Lung (tissue), 17 donors: ENCODE measurements at places on chromosomes 5 and 9. TPM values are rescaled to one million over a fixed set of nuclear protein-coding genes. Genes with fewer than 3 reads are reported as not detected.
A peak's percentile ranks its signal among the peaks of the same experiment; 100 is the strongest.

The ADCY2 gene
- total RNA-seq: 3.5 TPM

The LRRC26 gene
- 0.77 TPM for total RNA-seq

The INSL6 gene
- total RNA-seq: not detected

The ECSCR gene
- 46.2 TPM for total RNA-seq

The RASEF gene
- total RNA-seq: 12.4 TPM

The LYRM7 gene
- total RNA-seq: 10.9 TPM

The IL31RA gene
- 0.21 TPM for total RNA-seq

The SVEP1 gene
- total RNA-seq: 38.9 TPM

The ADGRD2 gene
- not detected for total RNA-seq

The PCDHAC1 gene
- 0.88 TPM for total RNA-seq

GRCh38 chr5:94009161-94009560, 267.8 kb upstream of the POU5F2 start:
- no peak for DNase-seq

DNA sequence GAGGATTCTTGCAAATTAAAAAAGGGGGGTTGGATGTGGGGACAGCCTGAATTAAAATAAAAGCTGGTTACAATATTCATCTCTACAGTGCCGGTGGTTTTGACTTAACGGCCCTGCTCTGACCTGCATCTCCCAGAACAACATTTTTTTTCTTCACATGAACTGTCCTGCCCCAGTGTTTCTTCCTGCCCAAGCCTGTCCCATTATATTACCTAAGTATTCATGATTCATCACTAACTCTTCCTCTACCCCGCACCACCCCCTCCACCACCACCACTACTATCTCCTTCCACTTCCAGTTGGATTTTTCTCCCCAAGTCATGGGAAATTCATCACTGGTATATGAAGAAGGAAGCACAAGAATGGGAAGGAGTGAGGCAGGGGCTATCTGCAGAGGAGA, 90.1 kb downstream of the ZFAND5 start:
- DNase-seq: no peak

GRCh38 chr9:37974506-37975173, 70.7 kb upstream of the SLC25A51 start:
- DNase-seq: no peak

GRCh38 chr9:21568484-21568883, 86.4 kb upstream of the IFNE start:
- no peak for DNase-seq

GRCh38 chr5:163846512-163846911, 341.1 kb downstream of the MAT2B start:
- DNase-seq: no peak

GRCh38 chr9:95512709-95513095, 4.1 kb downstream of the PTCH1 start:
- DNase-seq: no peak

GRCh38 chr5:171050916-171051315, 189.1 kb downstream of the RANBP17 start:
- DNase-seq: no peak

GRCh38 chr9:115640887-115641286, 512.7 kb upstream of the PAPPA start:
- no peak for DNase-seq

DNA sequence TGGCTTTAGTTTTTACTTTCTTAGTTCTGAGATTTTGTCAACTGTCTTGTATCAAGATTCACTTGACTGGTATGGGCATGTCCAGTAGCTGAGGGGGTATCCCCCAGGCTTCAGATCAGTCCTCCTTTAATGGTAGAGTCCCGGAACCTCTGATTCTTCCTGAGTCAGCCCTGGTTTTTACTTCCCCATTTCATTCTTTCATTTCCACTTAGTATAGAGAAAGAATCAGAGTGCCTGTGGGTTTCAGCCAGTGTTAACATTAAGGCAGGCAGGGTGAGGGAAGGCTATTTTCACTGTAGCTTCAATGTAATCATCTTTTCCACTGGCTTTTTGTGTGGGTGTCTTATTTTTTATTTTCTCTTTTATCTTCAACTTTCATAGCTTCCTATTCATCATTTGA, 8.3 kb upstream of the COMMD10 start:
- DNase-seq: no peak

- no peak for DNase-seq
Observed at GRCh38 chr5:43332401-43332800, 19.2 kb upstream of the HMGCS1 start.

DNA sequence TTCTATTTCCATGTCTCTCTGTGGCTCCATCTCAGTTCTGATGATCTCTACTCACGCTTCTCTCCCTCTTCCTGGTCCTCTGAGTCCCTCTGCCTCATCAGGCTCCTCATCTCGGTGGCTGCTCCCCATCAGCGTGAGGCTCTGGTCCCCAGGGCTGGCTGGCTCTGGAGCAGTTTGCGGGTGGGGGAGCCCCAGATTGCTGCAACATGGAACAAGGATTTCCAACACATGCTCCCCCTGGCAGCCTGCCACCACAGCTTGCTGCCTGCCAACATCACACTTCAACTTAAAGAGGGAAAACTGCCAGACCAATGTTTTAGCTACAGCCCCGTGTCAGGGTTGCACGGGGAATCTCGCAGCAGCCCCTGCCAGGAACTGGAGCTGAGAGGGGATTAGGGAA, 77.2 kb upstream of the NEK6 start:
- peak; percentile 93 for DNase-seq

- no peak for DNase-seq
Observed at GRCh38 chr5:123028222-123028621, 8.3 kb downstream of the PPIC start.

DNA sequence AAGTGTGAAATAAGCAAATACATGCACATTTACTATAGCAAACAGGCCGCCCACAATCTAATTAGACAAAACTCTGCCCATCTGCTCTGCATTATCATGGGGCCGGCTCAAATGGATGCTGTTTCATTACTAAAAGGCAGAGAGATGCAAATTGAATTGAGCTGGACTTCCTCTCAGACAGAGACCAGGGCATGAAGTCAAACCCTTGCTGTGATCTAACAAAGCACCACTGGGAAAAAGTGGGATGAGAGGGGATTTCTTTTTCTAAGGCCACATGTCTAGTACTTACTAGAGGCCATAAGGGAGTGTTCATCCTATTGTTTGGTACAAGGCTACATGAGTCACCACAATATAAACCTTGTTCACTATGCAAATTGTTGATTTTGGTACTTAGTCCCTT, 614.7 kb downstream of the ISL1 start:
- DNase-seq: no peak

DNA sequence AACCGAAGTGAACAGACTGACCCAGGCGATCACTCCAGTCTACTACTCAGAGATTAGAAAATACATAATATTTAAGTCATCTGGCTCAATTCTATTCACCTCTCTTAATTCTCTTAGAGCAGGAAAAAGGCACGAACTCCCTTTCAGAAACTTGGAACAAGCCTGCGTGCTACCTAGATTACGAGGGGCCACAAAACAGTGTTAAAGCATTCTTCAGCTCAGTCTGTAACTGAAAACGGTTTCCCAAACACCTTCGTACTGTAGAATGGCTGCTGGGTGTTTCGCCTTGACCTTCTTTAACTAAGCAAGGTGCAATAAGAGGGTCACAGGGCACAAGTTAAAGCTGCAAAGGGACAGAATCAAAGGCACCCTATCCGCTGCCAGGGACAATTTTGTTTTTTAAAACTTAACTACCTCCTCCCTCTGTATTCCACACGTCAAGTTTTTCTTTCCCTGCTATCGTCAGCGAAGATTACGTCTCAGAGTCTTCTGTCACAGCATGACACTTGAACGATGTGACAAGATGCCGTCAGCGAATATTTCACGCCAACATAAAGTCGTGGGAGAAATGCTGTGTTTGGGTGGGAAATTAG, 687 bp downstream of the LYSMD3 start:
- DNase-seq: peak; percentile 67
